RKO (cell line): ENCODE measurements at places on chromosomes 1 and 21.

DNA sequence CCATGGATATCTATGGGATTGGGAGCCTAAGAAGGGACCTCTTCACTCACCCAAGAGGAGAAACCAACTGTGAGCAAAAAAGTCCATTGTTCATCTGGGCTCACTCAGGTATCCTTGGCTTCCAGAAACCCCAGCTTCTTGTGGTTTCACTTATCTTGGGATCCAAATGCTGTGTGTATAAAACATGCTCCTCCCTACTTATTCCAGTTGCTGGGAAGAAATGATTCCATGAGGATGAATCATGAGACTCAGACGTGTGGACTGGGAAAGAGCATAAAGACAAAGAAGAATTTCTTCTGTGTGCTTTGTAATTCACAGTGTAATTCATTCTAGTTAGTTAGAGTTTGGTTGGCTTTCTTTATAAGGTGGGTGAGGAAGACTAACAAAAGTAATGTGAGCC is 283.7 kb downstream of the ZNF648 start:
- DNase-seq: no peak

- no peak for DNase-seq
Measured at GRCh38 chr1:156866249-156866909, 5.7 kb downstream of the NTRK1 start.

GRCh38 chr1:87410776-87411480 is 82.2 kb downstream of the LMO4 start:
- no peak for DNase-seq

- DNase-seq: no peak
Measured at GRCh38 chr1:41436281-41437010, 48.0 kb downstream of the EDN2 start.

DNA sequence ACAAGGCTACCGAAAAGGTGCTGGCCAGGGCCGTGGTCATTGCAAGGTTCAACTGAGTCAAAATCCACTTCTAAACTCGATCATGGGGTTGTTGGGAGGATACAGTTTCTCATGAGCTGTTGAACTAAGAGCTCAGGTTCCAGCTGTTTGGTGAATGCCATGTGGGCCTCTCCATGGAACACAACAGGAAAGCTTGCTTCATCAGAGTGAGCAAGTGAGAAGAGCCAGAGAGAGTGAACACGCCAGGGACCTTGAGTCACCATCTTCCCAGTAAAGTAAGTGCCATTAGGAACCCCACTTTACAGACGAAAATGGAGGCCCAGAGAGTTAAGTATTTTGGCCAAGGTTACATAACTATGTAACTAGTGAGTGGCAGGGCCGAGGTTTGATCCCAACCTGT is 475.1 kb upstream of the VAMP3 start:
- no peak for DNase-seq

DNA sequence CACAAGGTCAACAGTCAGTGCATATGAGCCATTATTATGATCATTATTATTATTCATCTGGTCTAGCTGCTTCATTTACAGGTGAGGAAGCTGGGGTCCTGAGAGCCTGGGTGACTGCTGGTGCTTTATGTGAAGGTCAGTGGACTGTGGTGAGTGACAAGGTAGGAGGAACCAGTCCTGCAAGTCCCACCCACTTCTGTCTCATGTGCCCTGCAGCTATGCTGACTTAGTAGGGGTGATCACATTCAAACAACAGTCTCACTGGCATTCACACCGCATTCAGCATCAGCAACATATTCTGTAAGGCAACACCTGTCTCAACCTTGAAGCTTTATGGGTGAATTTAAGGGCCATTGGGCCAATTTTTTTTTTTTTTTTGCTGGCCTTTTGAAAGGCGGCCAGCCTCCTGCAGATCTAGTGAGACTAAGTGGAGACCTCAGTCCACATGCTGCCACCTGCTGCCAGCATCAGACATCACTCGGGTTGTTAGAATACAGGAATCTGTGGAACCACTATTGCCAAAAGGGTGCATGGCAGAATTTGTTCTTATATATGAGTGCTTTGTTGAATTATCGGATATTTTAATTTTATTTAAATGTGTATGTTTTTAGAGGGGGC is 59.9 kb upstream of the CACNA1E start:
- peak; percentile 15 for DNase-seq

- DNase-seq: no peak
Measured at GRCh38 chr1:219790834-219791615, 137.3 kb downstream of the SLC30A10 start.
